ENCODE measurements at places on chromosomes 3 and 15.

GRCh38 chr3:67957268-67957667 is 302.9 kb upstream of the SUCLG2 start:
- no peak for DNase-seq

DNA sequence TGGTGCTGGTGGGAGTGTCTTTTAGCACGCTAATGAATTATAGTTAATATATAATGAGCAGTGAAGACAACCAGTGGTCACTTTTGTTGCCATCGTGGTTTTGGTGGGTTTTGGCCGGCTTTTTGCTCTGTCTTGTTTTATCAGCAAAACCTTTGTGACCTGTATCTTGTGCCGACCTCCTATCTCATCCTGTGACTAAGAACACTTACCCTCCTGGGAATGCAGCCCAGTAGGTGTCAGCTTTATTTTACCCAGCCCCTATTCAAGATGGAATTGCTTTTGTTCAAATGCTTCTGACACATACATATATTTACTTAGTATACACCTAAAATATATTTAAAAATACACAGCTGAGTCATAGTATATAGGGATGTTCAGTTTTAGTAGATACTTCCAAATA is 770.3 kb downstream of the PDCD6IP start:
- no peak for DNase-seq

GRCh38 chr3:38348903-38349302 is 2.3 kb downstream of the XYLB start:
- no peak for DNase-seq

GRCh38 chr15:39445931-39446330 is 134.9 kb upstream of the THBS1 start:
- DNase-seq, result no peak

Measured in GM12864 (cell line).